ENCODE measurements at places on chromosomes 1 and 21.

GRCh38 chr21:42406201-42406621 lies 2.5 kb downstream of the UBASH3A start:
- no peak for DNase-seq

GRCh38 chr1:178051071-178051470 lies 42.8 kb upstream of the RASAL2 start:
- DNase-seq, result no peak

GRCh38 chr1:8571200-8571984 lies 246.0 kb downstream of the RERE start:
- DNase-seq, result no peak

DNA sequence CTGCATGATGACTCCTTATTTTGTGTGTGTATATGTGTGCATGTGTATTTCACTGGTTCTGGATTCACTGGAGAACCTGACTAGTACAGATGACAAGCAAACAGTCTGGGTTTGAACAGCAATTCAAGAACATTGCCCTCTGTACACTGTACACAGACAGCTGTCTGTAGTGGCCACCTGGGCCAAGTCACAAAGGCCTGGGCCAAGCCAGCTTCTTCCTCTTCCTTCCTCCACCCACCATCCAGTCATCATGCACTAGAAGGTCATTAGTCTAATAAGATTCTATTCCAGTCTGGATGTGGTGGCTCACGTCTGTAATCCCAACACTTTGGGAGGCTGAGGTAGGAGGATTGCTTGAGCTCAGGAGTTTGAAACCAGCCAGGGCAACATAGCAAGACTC lies 155.9 kb downstream of the ELAVL4 start:
- no peak for DNase-seq

Data from stimulated activated CD4-positive, alpha-beta T cell treated with anti-CD3 and anti-CD28 coated beads, Interleukin-12 subunit alpha, Interleukin-12 subunit beta, amount 100 ng/mL, for 48 hours (primary cell).